ENCODE measurements at places on chromosomes 1 and 21. TPM values are rescaled to one million over a fixed set of nuclear protein-coding genes. Genes with fewer than 3 reads are reported as not detected.

The RHD gene
- total RNA-seq, result not detected

The RAB13 gene
- 48.7 TPM for total RNA-seq

The C1orf226 gene
- total RNA-seq, result 3.7 TPM

The KRTAP21-2 gene
- not detected for total RNA-seq

The RABIF gene
- total RNA-seq, result 11.5 TPM

The GOLT1A gene
- total RNA-seq, result 5.0 TPM

The PRKAA2 gene
- 6.5 TPM for total RNA-seq

The NDUFS2 gene
- 92.4 TPM for total RNA-seq

The CLDN8 gene
- not detected for total RNA-seq

The KRTAP6-1 gene
- total RNA-seq, result not detected

The SLC25A33 gene
- total RNA-seq, result 14.2 TPM

The TLR5 gene
- total RNA-seq, result 3.7 TPM

The TADA1 gene
- 17.0 TPM for total RNA-seq

Data from kidney epithelial cell (primary cell).